Stimulated activated CD4-positive, alpha-beta T cell treated with anti-CD3 and anti-CD28 coated beads, Interleukin-1b, Interleukin-23, amount 100 ng/mL, for 1 hour (primary cell): ENCODE measurements at places on chromosomes 2 and 18.

DNA sequence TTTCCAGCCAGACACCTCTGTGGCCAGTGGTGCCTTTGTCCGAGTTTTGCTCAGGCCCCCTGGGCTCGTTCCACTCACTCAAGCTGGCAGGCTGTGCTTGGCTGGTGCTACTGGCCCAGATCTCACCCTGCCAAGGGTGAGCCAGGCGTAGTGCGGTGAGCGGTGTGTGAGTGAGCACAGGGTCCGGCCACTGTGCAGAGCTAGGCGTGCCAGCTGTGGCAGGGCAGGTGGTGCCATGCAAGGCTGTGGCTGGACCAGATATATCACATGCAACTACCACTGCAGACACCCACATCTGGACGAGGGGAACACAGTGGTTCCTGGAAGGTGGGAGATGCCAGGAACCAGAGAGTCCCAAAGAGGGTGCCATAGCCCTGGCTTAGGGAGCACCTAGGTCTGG, 70.1 kb downstream of the SRBD1 start:
- no peak for DNase-seq

- no peak for DNase-seq
Observed at GRCh38 chr2:27664154-27664574, 475 bp downstream of the SLC4A1AP start.

DNA sequence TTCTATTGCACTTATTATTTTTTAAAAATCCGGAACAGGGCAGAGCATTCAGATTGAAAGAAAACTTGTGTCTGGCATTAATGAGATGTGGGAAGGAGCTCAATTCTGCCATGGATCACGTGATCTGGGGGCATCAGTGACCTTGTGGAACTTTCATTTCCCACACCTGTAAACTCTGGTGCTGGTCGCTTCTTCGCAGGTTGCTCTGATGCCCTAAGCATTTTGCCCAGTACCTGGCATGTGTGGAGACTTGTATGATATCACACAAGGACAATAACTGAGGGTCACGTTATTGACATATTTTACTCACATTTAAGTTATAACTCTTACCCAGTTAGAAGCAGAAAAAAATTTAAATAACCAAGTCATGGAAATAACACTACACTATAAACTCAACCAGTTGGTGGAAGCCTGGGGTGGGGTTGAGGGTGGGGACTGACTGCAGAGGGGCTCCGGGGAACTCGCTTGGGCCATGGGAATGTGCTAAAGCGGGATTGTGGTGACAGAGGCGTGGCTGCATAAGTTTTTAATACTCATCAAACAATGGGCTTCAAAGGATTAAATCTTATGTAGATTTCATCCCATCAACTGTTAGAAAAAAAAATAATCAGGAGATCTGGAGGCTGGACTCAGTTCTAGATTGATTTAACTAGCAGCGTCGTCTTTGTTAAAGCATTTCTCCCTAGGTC, 36.5 kb downstream of the ST3GAL5 start:
- DNase-seq, result no peak

- DNase-seq, result no peak
Observed at GRCh38 chr2:128341621-128342020, 23.0 kb upstream of the HS6ST1 start.
